ENCODE measurements at places on chromosomes 13 and 19.

DNA sequence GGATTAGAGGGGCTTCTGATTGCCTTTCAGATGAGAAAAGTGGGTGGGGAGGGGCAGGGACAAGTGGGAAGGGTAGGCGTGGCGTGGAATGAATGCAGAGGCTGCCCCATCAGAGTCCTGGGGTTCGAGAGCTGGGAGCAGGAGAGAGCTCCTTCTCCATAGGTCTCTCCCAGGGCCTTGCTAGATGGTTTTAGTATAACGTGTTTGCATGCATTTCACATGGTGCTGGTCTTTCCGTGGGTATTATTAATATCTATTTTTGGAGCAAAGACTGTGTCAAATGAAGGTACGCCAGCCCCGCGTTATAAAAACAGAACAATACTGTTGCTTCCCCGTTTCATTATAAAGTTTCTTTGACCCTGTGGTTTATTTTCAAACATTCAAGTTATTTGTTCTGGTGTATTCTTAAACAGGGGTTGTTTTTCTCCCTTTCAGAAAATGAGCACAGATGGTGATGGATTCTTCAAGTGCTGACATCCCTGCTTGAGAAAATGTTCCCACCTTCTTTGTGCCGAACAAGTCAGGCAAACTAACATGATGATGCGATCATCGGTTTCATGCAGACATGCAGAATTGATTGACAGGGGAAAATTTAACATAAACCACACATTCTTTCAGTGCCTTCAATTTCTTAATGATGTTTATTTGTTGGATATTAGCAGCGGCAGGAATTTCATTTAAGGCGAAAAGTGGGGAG, 62.1 kb upstream of the ZNF536 start:
- DNase-seq: no peak

DNA sequence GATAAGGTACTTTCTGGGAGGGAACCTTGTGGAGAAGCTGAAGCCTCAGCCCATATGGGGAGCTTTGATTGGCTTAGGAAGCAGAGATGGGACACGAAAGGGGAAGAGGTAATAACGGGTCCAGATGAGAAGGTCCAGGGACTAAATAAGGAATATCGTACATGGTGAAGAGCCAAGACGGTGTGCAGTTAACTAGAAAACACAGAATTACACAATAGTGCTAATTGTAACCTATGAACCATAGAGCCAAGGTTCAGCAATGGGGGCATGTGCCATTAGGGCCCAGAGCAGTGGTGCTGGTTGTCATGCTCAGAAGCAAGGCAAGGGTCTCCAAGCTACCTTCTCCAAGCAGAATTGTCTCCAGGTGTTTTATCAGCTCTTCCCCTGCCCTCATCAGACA, 106.1 kb downstream of the IRS2 start:
- DNase-seq: no peak

DNA sequence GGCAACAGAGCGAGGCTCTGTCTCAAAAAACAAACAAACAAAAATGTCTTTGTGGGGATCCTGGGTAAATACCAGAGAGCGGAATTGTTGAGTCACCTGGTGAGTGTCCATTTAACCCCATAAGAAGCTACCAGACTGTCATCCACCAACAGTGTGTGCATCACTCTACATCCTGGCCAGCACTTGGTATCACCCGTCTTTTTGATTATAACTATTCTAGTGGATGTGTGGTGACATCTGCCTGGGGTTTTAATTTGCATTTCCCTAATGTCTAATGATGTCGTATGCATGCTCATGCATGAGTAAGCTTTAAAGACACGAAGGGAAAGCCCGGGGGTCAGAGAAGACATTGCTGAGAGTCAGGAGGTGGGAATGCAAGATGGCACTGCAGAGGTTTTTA, 126.7 kb upstream of the MRI1 start:
- no peak for DNase-seq

DNA sequence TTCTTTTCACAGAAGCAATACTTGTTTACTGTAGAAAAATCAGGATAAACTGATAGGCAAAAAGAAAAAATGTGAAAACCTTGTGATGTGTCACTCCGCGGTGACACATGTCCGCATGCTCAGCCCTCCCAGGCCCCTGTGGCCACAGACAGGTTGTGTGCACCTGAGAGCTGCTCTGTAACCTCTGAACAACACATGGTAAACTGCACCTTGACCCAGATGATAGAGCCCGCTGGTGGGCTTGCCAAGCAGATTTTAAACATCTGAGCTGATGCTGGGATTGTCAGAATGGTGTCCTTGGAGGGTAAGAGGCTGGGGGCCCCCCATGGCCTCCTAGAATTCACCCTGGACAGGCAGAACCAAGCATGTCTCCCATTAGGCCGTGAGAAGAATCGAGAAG, 33.8 kb downstream of the DHRS12 start:
- no peak for DNase-seq

DNA sequence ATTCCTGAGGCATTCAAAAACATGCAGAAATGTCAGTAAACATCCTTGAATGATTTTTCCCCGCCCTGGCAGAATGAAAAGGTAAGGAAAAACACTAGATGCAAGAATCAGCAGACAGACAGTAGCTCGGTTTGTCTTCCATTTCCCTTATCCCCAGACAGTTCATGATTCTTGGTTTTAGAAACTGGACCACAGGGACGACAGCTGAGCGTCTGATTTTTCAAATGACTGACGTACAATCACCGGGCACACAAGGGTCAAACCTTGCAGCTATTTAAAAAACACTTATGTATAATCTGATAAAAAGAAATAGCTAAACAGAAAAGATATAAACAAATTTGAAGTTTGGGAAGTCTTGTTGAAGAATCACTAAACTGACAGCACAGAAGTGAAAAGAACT, 47.1 kb downstream of the DCLK1 start:
- DNase-seq: no peak

GRCh38 chr13:61162636-61163035, 253.0 kb downstream of the PCDH20 start:
- DNase-seq: no peak

GRCh38 chr13:44364345-44365000, 9.2 kb upstream of the SERP2 start:
- DNase-seq: no peak

- DNase-seq: no peak
These were observed 22.8 kb upstream of the STK24 start for GRCh38 chr13:98599502-98600328.

GRCh38 chr19:12757544-12758274, 6.1 kb downstream of the BEST2 start:
- peak; percentile 92 for DNase-seq

GRCh38 chr13:24249624-24250023, 59.8 kb upstream of the C1QTNF9 start:
- no peak for DNase-seq

DNA sequence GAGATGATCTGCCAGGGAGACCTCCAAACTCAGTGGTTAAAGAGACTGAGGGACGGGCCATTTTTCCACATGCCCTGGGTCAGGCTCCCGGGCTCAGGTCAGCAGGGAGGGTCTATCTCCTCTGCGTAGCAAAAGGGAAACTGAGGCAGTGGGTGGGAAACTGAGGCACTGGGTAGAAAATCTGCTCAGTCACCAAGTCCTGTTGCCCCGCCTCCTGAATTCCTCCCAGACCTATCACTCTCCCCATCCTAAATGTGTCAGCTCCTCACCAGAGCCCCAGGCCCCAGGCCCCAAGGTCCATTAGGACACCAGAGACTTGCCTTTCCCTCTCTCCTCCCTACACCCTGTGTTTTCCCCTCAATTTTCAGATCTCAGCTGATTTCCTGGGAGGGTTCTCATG, 2.4 kb downstream of the CD320 start:
- DNase-seq: no peak

DNA sequence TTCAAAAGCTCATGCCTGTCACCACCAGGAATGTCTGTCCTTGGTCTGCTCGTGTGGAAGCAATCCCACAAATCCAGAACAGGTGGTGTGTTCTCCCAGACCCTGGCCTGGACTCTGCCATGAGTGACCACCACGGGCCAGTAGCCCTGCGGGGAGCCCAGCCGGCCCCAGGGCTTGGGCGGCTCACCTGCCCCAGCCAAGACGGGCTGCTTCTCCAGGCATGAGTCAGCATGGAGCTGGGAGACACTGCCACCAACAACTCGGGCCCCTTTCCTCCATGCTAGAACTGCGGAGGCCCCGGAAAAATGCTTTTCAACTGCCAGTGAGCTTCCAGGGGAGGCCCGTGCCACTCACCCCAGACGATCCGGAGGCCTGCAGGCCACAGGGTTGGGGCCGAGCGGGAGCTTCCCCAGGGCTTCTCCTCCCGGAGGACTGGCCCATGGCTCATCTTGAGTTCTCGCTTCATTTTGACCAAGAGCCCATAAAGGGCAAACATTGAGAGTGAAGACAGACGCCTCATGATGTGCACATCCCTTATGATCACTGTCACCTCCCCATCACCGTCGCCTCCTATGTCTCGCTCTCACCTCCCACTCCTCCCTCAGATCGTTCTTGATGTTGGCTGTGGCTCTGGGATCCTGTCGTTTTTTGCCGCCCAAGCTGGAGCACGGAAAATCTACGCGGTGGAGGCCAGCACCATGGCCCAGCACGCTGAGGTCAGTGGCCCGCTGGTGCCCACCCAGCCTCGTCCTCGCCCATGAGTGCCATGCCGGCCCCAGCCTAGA, 16.7 kb downstream of the YIPF2 start:
- DNase-seq: no peak
